ENCODE measurements at places on chromosomes 11 and 22. TPM values are rescaled to one million over a fixed set of nuclear protein-coding genes. Genes with fewer than 3 reads are reported as not detected.
A peak's percentile ranks its signal among the peaks of the same experiment; 100 is the strongest.

Gene SLC17A6
- total RNA-seq: not detected

Gene C11orf52
- total RNA-seq: 0.18 TPM

Gene FJX1
- 64.6 TPM for total RNA-seq

Gene OR52I2
- not detected for total RNA-seq

- no peak for DNase-seq
Observed at GRCh38 chr11:102345904-102346303, 1.1 kb upstream of the BIRC2 start.

DNA sequence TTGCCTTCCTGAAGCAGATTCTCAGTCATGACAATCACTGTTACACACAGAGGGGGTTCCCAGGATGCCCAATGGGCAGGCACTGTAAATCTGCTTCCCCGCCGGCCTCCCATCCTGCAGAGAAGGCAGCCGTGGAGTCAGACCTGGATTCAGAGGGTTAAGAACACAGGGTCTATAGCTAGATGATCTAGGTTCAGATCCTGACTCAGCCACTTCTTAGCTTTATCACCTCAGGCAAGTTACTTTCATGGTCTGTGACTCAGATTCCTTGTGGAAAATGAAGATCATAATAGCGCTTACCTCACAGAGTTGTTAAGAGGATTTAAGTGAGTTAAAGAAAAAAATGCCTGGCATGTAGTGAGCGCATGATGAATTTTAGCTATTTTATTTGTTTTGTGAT, 95.9 kb downstream of the TIMP3 start:
- no peak for DNase-seq

- peak; percentile 57 for DNase-seq
Observed at GRCh38 chr11:61682093-61682732, 2.0 kb downstream of the DAGLA start.

DNA sequence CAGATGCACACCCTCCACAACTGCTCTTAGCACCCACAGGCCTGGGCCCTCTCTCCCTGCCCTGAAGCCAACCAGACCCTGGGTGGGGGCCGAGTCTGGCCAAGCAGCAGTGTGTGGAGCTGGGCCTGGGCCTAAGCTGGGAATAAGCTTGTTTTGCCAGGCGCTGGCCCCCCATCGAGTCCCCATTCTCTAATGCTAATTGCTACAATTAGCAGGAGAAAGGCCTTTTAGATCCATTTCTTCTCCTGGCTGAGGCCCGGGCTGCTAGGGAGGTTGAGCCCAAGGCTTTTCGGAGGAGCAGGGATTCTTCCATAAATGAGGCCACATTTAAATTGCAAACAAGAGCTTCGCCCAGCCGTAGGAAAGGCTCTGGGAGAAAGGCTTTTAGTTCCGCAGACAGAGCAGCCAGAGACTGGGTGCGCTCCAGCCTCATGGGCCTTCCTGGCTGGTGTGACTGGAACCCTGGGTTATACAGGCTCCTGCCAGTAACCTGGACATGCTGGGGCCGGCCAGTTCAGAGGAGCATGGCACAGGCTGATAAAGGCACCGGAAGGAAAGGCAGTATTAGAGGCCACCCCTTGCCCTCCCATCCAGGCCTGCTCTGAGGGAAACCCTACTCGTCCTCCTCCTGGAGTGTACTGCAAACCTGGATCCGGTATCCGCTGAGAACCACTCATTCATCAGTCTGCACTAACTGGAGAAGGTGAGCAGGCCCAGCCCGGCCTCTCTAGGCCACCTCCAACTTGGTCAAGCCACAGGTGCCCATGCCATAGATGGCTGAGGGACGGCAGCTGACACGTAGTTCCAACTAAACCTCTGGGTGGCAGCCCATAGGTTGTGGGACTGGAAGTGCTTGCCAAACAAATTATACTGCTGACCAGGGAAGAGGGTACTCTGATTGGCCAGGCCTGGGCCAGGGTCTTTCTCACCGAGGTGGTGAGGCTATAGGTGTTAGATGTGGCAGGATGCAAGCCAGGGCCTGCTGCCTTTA, 6.2 kb downstream of the KCNQ1OT1 start:
- no peak for DNase-seq

Gene GDPD4
- not detected for total RNA-seq

GRCh38 chr11:111513240-111513605, 1.0 kb upstream of the BTG4 start:
- no peak for DNase-seq

- no peak for DNase-seq
Observed at GRCh38 chr22:41598081-41598480, 8.4 kb upstream of the PMM1 start.

DNA sequence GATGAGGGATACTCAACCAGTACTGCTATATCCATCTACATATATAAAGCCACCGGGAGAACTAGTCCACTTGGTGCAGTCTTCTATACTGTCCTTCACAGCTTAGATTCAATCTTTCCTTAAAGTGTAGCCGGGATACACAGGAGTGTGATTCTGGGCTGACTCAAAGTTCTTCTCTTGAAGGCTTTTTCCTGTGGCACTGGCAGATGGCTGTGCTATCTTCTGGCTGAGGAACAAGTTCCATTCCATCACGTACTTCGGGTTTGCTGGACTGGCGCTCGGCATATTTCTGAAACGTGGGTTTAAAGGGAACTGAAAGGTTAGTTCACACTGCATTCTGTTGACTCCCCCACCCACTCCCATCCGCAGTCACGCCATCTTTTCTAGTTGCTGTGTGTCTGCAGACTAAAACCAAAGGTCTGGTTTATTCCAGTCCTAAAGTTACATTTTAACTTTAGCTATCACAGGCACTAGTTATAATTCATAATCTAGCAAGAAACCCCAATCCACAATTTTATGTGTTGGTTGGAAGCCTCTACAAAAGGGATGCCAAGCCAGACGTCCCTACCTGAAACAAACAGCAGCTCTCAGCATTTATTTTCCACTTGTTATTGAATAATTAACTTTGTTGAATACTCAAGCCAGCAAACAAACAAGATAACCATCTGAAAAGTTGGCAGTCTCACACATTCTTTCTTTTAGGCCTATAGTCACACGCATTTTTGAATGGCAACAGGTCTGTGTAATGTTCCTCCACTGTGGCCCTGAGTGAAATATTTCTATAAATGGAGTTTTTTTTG, 7.5 kb upstream of the C11orf65 start:
- no peak for DNase-seq

Gene PNPLA5
- not detected for total RNA-seq

Gene SIK2
- total RNA-seq: 12.2 TPM

GRCh38 chr22:49099496-49100124, 728.1 kb downstream of the BRD1 start:
- no peak for DNase-seq

DNA sequence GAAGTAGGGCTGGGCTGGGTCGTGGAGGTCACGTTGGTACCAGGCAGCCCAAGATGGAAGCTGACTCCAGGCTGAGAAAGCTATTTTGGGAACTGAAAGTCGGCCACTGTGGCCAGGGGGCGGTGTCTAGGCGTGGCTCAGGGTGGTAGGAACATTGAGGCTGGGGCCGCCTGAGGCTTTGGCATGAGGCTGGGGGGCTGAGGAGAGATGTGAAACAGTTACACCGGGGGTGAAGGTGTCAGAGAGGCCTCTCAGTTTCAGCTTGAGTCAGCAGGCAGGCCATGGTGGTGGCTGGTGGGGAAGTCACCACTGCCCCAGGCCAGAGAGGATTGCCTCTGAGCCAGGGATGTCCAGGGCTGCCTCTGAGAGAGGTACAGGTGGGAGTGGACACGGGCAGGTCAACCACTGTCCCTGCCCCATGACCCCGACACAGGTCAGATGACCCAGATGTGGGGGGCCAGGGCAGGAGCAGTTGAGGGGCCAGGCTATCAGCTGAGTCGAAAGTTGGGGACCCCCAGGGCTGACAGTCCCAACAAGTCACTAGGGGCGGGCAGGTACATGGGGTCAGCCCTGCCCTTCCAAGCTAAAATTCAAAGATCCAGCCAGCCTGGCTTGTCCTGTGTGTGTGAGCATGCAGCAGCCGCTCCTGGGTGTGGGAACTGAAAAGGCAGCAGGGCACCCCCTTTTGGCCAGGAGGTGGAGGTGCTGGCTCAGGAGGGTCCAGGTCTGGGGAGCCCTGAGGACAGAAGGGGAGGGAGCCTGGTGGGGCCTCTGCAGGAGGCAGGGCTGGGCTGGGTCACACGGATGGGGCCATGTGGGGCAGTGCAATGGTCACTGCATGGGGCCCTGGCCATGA, 7.2 kb downstream of the KCNK7 start:
- no peak for DNase-seq
